HepG2 (cell line): ENCODE measurements at places on chromosomes 2 and 18.

GRCh38 chr2:68853035-68853434, 18.2 kb downstream of the BMP10 start:
- no peak for DNase-seq

- no peak for DNase-seq
Observed at GRCh38 chr18:67731851-67732250, 215.3 kb upstream of the DSEL start.

DNA sequence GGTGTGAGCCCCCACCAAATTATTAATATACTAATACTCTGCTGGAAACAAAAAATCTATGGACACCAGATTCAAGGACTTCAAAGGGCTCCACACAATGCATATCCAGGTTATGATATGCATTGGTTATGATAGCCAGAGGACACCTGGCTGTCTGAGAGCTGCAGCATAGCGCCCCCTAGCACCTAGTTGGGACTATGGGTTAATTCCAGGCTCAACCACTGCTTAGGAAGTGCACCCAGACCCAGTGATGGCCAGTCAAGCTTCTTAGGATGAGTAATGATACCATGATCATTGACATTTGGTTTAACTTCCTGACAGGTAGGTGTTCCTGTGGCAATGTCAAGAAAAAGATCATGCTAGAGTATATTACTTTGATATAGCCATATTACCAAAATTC, 3.8 kb upstream of the FRZB start:
- peak; percentile 56 for DNase-seq

GRCh38 chr18:64127172-64127571, 21.7 kb downstream of the LINC00305 start:
- no peak for DNase-seq

DNA sequence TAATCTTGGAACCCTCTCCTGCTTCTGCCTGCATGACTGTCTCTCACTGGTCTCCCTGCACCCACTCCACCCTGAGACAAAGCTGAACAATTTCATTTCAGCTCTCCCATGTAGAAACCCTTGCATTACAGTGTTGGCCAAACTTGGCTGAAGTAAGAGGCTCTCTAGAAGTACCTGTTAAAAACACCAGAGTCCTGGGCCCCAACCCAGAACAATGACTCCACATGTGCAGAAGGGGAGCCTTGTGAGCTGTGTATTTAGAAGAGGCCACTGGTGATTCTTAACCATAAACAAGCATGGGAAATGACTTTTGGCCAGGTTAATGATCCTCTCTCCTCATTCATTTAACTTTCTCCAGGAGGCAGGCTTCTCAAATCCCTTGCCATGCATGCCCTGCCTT, 254.8 kb downstream of the SETBP1 start:
- DNase-seq, result no peak

- DNase-seq, result no peak
Observed at GRCh38 chr2:98504381-98505109, 59.9 kb downstream of the INPP4A start.

DNA sequence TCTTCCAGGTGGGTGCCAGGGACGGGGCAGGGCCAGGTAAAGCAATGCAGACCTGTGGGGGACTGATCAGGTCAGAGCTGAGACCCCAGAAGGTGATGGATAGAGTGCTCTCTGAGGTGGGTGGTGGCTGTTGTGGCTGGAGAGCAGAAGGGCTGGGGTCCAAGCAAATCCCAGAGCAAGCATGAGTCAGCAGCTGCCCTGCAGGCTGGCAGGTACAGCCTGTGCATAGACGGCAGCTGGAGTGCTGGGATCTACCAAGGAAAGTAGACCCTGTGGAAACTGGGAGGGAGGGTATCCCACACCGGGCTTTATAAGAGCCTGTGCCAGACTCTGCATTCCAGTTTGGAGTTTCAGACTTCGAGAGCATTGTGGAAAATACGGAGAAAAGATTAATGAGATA, 663 bp downstream of the TRIM54 start:
- peak; percentile 53 for DNase-seq

- DNase-seq, result no peak
Observed at GRCh38 chr2:71620851-71621251, 167.5 kb downstream of the DYSF start.

DNA sequence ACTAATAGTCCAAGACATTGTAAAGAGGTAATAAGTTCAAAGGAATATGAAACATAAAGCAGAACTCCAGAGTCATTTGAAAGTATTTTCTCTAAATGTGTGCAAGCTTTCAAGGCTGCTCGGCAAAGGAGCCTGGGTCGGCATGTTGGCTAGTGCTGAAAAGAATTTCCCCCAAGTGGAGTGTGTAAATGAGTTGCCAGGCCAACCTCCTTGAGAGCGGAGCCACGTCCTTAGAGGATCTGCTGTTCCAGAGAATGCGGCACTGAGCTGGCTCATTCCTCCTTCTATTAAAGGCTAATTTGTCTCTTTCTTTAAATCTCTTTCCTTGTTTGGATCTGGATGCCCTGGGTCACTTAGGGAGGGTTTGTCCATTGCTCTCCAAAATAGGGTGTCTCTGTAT, 127.5 kb downstream of the RDH14 start:
- no peak for DNase-seq

DNA sequence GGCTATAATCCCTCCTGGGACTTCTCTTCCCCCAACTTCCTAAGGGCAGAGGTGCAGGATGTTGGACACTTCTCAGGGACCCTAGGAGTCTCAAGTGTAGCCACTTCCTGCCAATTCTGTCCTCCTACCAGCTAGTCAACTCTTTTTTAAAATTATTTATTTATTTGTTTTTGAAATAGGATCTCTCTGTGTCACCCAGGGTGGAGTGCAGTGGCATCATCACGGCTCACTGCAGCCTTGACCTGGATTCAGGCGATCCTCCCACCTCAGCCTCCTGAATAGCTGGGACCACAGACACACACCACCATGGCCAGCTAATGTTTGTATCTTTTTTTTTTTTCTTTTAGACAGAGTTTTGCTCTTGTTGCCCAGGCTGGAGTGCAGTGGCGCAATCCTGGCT, 11.5 kb downstream of the SFTPB start:
- DNase-seq, result no peak

DNA sequence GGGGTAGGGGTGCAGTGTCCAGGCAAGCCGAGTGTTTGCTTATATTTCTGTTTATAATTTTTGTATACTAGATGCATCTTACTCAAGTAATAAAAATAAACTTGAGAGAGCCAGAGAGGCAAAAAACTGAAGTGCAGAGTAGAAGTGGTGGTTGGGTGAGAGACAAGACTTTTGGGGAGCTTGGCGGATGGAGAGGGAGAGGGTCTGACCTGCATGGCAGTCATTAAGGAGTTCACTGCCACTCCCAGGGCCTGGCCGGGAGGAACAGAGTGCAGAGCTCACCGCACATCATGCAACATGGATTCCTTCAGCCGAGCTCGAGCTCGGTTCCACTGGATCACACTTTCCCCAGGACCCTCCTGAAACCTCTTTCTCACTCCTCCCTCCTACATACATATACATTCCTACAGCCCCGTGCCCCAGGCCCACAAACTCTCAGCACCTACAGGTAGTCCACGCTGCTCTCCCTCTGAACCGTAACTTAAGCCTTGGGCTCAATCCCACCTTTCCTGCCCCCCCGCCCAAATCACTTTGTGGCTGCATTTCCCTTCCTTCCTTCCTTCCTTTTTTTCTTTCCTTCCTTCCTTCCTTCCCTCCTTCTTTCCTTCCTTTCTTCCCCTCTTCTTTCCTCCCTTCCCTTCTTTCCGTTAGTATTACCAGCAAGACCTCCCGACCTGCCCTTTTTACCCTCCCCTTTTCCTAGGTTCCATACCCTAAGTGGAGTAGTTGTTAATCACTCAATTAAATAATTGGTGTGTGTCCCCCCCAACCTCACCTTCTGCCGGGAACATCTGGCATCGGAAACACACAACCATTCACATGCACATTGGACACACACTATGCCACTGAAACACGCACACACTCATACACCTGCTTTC, 37.1 kb upstream of the ATP6V1B1 start:
- DNase-seq, result no peak

DNA sequence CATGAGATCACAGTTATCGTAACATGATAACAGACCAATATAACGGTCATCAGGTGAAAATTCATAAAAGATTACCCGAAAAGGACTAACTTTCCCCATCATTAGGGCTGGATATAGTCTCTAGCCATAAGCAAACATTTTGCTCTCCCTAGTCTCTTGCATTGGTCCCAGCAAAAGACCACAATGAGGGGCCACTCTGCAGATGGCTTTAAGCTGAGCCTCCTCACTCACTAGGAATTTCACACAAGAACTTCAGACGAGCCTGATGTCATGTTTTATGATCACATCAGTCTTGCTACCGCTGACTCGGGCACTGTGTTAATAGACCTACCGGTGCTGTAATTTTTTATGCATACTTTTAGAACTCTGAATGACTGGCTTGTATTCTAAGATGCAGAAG, 35.2 kb downstream of the STK17B start:
- DNase-seq, result no peak

GRCh38 chr2:143255086-143255485, 125.9 kb downstream of the ARHGAP15 start:
- DNase-seq, result no peak

- no peak for DNase-seq
Observed at GRCh38 chr2:29166242-29167039, 51.2 kb downstream of the CLIP4 start.

DNA sequence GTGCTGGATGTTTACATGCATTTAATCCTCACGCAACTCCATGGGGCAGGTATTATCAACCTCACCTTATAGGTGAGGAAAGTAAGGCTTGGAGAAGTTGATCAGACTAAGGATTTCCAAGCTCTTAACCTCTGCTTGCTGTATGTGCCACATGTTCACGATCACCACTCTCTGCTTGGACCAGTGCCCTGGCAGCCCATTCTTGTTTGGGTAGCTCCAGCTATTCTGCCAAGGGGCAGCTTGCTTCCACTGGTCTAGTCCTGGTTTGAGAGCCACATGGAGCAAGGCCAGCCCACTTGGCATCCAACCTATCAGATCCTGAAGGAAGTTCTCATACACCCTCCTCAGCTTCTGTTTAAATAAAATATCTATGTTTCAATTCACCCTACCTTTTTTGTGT, 14.3 kb downstream of the PLB1 start:
- no peak for DNase-seq

- no peak for DNase-seq
Observed at GRCh38 chr2:200081236-200081635, 125.9 kb downstream of the MAIP1 start.

DNA sequence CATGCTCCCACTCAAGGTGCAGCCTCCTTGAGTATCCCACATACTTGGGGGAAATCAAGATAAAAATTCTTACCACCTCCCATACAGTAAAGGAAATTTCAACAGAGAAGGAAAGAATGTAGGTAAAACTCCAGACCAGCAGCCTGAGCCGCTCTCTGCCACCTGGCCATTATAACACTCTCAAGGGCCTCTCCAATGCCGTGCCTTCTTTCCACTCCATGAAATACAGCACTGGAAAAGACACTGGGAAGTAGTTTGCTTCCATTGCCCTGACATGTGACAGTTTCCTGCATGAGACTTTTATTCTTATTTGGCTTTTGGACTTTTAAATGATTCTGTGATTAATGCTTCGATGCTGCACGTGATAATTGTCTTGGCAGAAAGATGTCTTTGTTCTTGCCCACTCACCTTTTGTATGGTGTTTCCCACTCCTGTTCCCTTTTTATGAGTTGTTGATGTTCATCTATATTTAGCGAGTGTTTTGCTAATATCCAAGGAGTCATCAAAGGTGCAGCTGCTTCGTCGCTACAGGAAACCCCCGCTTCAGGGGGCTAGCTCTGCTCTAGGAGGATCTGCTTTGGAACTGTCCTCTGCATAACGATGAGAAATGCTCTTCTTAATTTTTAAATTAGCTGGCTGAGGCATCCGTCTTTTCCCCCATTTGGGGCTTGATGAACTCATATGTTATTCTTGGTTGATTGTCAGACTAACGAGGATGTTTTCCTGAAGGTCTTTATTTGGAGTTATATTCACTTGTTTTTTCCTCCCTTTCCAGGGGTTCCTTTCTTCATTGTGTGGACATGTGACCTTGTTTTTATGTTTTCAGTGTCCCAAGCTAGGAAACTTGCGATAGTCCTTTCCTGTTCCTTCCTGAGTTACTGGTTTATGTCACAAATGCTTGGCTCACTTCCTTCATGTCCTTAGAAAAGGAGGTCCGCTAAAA, 179.4 kb downstream of the TXNL1 start:
- no peak for DNase-seq

DNA sequence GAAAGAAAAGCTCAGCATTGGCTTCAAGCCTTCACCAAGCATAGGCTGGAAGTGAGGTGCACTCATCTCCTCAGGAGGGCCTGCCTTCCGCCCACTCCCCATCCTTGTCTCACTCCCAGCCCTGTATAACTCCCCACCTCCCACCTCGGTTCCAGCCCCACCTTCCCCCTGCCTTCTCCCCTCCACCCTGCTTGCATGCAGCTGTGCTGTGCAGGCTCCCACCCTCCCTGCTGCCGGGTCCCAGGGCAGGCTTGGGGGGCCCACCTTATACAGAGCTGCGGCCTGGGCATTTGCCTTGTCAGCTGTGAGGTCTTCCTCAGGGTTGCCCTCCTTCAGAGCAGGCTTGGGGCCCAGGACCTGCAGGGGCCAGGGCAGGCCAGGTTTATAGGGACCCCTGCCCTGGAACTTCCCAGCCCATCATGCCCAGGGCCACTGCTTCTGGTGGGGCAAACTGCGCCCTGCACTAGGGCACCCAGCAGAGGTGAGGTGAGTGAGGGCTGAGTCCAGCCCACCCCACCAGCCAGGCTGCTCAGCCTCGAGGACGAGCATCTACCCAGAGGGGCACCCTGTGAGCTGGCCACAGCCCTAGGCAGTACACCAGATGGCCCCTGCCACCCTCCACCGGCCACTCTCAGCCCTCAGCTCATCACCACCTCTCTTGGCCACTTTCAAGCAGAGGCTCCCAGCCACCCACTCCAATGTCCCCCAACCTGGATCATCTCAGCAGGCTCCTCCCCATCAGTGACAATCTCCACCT, 11.6 kb downstream of the CAPG start:
- no peak for DNase-seq

DNA sequence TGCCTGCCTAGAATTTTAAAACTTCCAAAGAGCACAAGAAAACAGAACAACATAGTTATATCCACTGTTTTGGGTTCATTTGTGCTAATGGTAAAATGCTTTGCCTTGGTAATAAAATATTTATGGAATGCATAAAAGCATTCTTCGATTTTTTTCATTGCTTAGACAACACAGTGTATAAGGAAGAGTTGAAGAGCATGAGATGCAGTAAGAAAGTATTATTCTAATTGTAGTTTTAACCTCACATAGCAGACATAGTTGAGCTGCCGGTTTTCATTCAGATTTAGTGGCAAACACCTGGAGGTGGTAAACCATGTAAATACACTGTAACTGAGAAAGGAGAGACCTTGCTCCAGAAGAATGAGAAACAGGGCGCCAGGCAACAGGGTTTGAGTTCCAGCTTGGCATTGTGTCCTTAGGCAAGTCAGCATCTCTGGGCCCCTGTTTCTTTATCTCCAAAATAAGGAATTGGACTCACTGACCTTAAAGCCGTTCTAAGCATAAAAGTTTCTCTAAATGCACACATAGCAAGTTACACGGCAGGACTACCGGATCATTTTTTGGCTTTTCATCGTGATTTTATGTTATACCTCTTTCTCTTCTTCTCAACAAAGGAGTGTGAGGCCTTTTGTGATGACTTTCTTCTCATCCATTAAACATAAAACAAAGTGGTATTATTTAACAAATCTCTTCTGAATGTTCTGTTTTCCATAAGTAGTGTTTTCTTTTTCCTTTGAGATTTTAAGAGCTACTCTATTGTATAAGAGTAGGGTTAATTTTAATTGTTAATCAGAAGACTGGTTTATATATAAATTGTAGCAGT, 7.9 kb downstream of the UGP2 start:
- DNase-seq, result no peak

- no peak for DNase-seq
Observed at GRCh38 chr2:226405465-226405864, 394.2 kb downstream of the IRS1 start.

GRCh38 chr18:29459972-29460371, 1283.0 kb upstream of the CDH2 start:
- no peak for DNase-seq

GRCh38 chr18:39959839-39960238, 1995.2 kb upstream of the PIK3C3 start:
- DNase-seq, result no peak
